Calu3 (cell line): ENCODE measurements at places on chromosomes 4 and X.
A peak's percentile ranks its signal among the peaks of the same experiment; 100 is the strongest.

- H3K36me3 ChIP-seq = no peaks in the 10 kb centered on the region
- peaks cover 14% of the 10 kb centered on the region for H3K4me1 ChIP-seq
- H3K4me3 ChIP-seq = no peak overlapping the region
- H3K27me3 ChIP-seq = no peaks in the 10 kb centered on the region
- peak; percentile 30 for DNase-seq
These were observed 70.0 kb upstream of the FAM241A start for GRCh38 chr4:112075129-112075753.

- no peak overlapping the region for H3K4me3 ChIP-seq
- peaks cover 22% of the 10 kb centered on the region for H3K4me1 ChIP-seq
- no peak overlapping the region for H3K27ac ChIP-seq
- peaks cover 8% of the 10 kb centered on the region for H3K36me3 ChIP-seq
These were observed 27.7 kb downstream of the CDKN2AIP start for GRCh38 chr4:183471946-183472708.

DNA sequence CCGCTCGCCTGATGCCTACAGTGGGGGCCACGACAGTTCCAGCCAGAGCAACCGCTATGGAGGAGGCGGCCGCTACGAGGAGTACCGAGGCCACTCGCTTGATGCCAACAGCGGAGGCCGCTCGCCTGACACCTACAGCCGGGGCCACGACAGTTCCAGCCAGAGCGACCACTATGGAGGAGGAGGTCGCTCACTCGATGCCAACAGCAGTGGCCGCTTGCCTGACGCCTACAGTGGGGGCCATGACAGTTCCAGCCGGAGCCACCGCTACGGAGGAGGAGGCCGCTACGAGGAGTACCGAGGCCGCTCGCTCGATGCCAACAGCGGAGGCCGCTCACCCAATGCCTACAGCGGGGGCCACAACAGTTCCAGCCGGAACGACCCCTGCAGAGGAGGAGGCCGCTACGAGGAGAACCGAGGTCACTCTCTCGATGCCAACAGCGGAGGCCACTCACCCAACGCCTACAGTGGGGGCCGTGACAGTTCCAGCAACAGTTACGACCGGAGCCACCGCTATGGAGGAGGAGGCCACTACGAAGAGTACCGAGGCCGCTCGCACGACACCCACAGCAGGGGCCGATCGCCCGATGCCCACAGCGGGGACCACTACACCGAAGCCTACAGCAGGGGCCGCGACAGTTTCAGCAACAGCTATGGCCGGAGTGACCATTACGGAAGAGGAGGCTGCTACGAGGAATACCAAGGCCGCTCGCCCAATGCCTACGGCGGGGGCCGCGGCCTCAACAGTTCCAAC lies 2.5 kb downstream of the RBMXL3 start:
- no peaks in the 10 kb centered on the region for H3K27me3 ChIP-seq
- no peaks in the 10 kb centered on the region for H3K4me1 ChIP-seq

DNA sequence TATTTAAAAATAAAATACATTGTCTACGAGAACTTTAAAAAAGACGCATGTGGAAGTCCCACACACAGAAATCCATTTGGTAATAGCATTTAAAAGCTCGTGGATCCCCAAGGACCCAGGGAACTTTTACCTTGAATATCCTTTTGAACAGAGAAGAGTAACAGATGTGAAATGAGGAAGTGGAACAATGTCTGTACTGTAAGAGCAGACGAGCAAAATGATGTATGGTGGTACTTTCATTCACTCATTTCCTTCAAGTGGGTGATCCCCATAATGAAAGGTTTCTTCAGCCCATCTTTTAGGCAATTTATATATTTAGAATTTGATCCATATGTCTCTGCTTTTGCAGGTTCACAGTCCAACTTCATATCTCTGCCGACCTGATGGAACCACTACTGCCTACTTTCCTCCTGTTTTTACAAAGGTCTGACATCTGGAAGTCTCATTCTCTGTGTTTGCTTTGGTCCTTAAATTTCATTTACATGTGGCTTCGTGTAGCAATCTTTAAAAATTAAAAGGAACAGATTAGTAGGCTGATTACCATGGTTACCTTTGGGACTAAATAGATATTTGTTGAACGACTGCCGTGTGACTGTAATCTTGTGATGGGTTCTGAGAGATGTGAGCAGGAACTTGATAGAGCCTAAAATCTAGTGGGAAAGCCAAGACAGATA lies 188.4 kb downstream of the PALLD start:
- H3K36me3 ChIP-seq = no peaks in the 10 kb centered on the region
- no peaks in the 10 kb centered on the region for H3K4me1 ChIP-seq
- H3K27me3 ChIP-seq = no peaks in the 10 kb centered on the region
- no peak for DNase-seq
- H3K27ac ChIP-seq = no peak overlapping the region

DNA sequence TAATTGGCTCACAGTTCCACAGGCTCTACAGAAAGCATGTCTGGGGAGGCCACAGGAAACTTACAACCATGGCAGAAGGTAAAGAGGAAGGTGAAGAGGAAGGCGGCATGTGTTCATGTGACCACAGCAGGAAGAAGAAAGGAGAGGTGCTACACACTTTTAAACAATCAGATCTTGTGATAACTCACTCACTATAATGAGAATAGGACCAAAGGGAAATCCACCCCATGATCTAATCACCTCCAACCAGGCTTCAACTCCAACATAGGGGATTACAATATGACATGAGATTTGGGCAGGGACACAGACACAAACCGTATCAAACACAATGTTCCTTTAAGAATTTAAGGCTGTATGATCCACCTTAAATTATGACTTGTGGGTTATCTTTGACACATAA lies 10.5 kb upstream of the PGM2 start:
- no peak overlapping the region for H3K4me3 ChIP-seq
- H3K36me3 ChIP-seq = peaks cover 4% of the 10 kb centered on the region
- DNase-seq = no peak
- no peak overlapping the region for H3K27ac ChIP-seq
- no peaks in the 10 kb centered on the region for H3K4me1 ChIP-seq

DNA sequence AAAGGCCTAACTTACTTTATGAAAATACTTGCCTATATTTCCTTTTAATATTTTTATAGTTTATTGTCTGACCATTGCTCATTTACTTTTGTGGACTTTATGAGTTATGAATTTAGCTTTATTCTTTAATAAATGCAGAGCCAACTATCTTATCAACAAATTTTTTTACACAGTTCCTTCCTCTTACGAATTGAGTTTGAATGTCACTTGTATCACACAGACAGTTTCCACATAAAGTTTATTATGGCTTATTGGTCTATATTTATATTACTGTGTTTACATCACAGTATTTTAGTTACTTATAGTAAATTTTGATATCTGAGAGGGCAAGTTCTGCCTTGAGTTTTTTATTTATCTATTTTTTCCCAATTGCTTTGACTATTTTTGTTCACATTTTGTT lies 450.6 kb downstream of the C4orf33 start:
- no peak for DNase-seq
- H3K27ac ChIP-seq = no peak overlapping the region
- no peaks in the 10 kb centered on the region for H3K4me1 ChIP-seq
- no peaks in the 10 kb centered on the region for H3K27me3 ChIP-seq
- H3K4me3 ChIP-seq = no peak overlapping the region

GRCh38 chrX:39152106-39152649 lies 350.9 kb downstream of the MID1IP1 start:
- peak; percentile 50 for DNase-seq
- H3K27ac ChIP-seq = no peak overlapping the region
- H3K4me1 ChIP-seq = peaks cover 29% of the 10 kb centered on the region
